ENCODE measurements at places on chromosomes 4 and X.
A peak's percentile ranks its signal among the peaks of the same experiment; 100 is the strongest.

- no peak overlapping the region for H3K4me3 ChIP-seq
- no peaks in the 10 kb centered on the region for H3K36me3 ChIP-seq
- no peak for DNase-seq
- no peak overlapping the region for H3K27ac ChIP-seq
- H3K27me3 ChIP-seq: no peaks in the 10 kb centered on the region
Observed at GRCh38 chr4:146442801-146443200, 78.9 kb downstream of the SLC10A7 start.

DNA sequence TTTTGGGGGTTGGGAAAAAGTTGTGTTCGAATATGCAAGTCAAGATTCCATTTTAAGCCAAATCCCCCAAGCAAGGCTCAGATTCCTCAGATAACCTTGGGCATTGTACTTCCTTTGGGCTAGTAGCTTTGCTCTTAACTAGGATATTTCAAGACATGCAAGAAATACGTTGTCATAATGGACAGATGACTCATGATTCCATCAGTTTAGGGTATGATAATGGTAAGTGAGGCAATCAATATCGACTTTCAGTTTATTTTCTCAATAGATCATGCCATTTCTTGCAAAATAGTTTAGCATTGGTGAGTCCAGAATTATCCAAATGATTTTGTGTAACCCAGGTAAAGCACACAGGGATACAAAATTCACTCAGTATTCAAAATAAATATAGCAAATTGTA lies 25.4 kb downstream of the CFAP299 start:
- H3K4me1 ChIP-seq: no peaks in the 10 kb centered on the region
- H3K4me3 ChIP-seq: no peak overlapping the region
- H3K36me3 ChIP-seq: no peaks in the 10 kb centered on the region

DNA sequence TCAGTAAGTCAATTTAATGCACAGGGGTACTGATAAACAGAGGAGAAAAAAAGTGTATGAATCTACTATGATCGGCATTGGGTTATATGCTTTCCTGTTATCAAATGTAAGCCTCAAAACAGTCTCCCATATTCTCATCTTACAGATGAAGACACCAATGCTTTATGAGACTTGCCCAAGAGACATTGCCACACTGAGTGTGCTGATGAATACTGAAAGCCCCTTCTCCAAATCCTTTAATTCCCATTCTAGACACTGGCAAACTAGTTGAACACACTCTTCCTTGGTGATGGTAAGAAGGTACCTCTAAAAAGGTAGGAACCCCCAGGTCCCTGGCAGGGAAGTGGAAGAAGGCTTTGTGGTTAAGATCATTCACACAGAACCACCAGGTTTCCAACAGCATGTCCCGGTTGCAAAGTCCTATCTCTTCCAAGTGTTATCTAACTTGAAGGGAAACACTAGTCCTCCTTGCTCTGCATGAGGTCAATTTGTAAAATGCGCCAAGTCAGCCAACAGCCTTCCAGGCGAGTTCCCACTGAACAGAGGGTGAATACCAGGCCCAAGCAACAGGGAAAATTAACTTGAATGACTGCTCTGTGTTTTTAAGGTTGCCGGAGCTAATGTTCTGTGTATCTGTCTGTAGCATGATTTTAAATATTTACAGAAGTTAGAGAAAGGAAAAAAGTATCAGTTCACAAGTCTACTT lies 5.1 kb downstream of the SETD7 start:
- H3K27ac ChIP-seq: no peak overlapping the region
- H3K36me3 ChIP-seq: peaks cover 6% of the 10 kb centered on the region

DNA sequence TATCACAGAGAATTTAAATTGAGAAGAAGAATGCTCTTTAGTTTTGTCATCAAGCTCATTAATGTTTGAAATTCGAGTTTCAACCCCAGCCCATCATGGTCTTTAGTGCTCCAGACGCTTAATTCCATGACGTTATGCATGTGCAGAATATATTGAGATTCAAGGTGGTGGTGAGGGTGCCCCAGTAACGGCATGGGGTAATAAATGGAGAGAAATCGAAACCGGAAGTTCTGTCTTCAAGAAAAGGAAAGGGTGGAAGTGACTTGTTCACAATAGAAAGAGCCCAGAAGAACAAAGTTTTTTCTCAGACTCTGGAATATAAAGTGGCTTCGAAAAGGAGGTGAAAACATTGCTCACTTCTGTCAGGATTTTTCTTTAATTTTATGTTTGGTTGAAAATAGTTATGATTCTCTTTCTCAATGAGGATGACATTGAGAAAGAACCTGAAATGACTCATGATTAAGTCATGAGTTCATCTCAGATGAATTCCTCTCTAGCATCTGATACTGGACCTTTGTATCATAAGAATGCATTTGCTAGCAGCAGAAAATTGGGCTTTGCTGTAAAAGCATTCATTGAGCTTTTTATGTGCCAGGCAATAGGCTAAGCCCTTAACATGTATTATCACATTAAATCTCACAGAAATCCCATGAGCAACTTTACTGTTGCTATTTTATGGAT lies 779 bp upstream of the DDX60L start:
- H3K4me1 ChIP-seq: peaks cover 36% of the 10 kb centered on the region
- H3K36me3 ChIP-seq: no peaks in the 10 kb centered on the region
- peak; percentile 41 for DNase-seq
- H3K4me3 ChIP-seq: peak overlapping the region; percentile 94

DNA sequence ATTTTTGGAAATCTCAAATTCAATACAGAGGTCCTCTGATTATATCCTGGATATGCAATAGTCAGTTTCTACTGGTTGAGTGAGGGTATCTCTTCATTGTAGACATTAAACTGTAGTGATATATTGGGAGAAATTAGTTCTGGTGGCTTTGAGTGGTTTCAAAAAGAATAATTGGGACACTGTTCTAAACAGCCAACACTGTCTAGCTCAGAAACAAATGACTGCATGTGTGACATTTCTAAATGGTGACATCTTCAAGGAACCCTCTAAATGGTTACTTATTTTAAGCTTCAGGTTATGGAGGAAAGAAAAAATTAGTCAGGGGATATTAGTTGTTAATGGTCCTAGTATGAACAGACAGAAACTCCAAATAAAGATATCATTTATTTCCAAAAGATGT lies 186.2 kb downstream of the LARP7 start:
- peaks cover 2% of the 10 kb centered on the region for H3K27me3 ChIP-seq
- no peak for DNase-seq
- H3K27ac ChIP-seq: no peak overlapping the region
- no peak overlapping the region for H3K4me3 ChIP-seq

GRCh38 chr4:40256329-40256728 lies 59.5 kb downstream of the RHOH start:
- peaks cover 67% of the 10 kb centered on the region for H3K4me1 ChIP-seq
- H3K4me3 ChIP-seq: no peak overlapping the region
- peak overlapping the region; percentile 52 for H3K27ac ChIP-seq
- no peaks in the 10 kb centered on the region for H3K36me3 ChIP-seq

DNA sequence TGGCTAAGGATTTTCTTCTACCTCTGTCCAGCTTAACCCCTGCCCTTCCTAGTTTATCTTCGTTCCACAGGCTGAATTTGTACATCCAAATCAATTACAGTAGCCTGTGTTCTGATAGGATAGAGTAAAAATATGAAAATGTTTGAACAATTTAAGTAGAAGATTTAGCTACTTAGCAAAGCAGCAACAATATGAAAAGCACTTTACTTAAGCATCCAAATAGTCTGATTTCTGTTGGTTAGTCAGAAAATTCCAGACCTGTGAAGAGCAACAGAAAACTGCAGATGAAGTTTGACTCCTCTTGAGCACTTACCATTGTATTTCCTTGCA lies 2.0 kb downstream of the ARSJ start:
- peaks cover 18% of the 10 kb centered on the region for H3K27me3 ChIP-seq
- no peak overlapping the region for H3K27ac ChIP-seq
- no peak overlapping the region for H3K4me3 ChIP-seq
- no peaks in the 10 kb centered on the region for H3K36me3 ChIP-seq

- DNase-seq: no peak
- no peak overlapping the region for H3K27ac ChIP-seq
- H3K4me1 ChIP-seq: no peaks in the 10 kb centered on the region
- H3K27me3 ChIP-seq: no peaks in the 10 kb centered on the region
Observed at GRCh38 chr4:111793433-111794091, 351.7 kb upstream of the FAM241A start.

GRCh38 chr4:189592890-189593289 lies 347.8 kb upstream of the FRG1 start:
- no peaks in the 10 kb centered on the region for H3K36me3 ChIP-seq
- no peak overlapping the region for H3K4me3 ChIP-seq
- H3K4me1 ChIP-seq: no peaks in the 10 kb centered on the region

DNA sequence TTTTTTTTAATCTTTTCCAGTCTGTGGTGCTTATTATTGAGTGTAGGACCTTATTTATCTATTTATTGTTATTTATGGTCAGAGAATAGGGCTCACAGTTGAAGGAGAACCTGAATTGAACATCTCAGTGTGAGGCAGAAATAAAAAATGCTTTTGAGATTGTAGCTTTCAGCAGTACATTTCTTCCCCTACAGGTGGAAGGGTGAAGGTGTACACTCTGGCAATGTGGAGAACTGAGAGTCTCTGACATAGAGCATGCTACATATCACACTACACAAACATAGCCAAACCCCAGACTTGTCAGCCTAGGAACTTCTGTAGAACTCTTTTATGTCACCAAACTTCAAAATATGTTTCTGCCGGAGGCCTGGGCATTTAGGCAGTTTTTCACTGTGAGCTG lies 140.2 kb downstream of the STIM2 start:
- DNase-seq: no peak
- no peak overlapping the region for H3K4me3 ChIP-seq
- peaks cover 7% of the 10 kb centered on the region for H3K4me1 ChIP-seq
- no peaks in the 10 kb centered on the region for H3K36me3 ChIP-seq
- no peak overlapping the region for H3K27ac ChIP-seq

DNA sequence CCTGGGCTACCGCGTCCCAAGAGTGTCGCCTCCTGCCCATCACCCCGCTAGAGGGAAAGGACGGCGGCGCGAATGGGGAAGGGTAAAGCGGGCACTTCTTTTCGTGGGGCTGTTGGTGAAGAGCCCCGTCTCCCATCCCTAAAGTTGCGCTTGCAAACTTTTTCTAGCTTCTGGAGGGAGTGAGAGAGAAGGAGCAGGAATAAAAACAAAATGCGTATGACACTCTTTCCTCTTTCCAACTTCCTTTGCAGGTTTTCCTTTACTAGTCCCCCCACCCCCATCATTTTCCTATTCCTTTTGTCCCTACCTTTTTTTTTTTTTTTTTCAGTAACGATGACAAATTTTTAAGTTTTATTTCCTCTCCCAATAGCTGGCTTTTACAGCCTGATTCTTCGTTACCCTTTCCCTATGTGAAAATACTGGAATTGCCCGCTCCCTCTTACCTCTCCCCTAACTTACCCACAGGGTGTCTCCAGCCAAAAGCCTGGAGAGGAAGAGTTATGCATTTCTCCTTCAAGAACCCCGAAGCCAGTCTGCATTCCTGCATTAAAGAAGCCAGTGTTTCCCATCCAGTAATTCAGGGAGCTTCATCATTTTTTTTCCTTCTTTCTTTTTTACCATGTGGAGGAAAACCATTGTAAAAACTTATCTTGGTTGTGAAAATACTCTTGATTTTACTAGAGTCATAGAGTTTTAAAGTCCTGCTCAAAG lies 613 bp upstream of the ARSJ start:
- H3K27ac ChIP-seq: no peak overlapping the region
- H3K4me1 ChIP-seq: peaks cover 15% of the 10 kb centered on the region
- DNase-seq: no peak
- H3K4me3 ChIP-seq: peak overlapping the region; percentile 50
- H3K36me3 ChIP-seq: no peaks in the 10 kb centered on the region

- H3K4me1 ChIP-seq: no peaks in the 10 kb centered on the region
- H3K27me3 ChIP-seq: no peaks in the 10 kb centered on the region
- H3K4me3 ChIP-seq: no peak overlapping the region
- no peaks in the 10 kb centered on the region for H3K36me3 ChIP-seq
- DNase-seq: no peak
- no peak overlapping the region for H3K27ac ChIP-seq
Observed at GRCh38 chr4:53055274-53055673, 193.2 kb downstream of the RASL11B start.

- no peaks in the 10 kb centered on the region for H3K36me3 ChIP-seq
- H3K27ac ChIP-seq: peak within 1 kb of the TSS; percentile 75
- peaks cover 41% of the 10 kb centered on the region for H3K4me1 ChIP-seq
- H3K4me3 ChIP-seq: peak within 1 kb of the TSS; percentile 86
- no peaks in the 10 kb centered on the region for H3K27me3 ChIP-seq
Observed at GRCh38 chr4:98658287-98659105, at the start of gene TSPAN5. Gene TSPAN5, minus strand, starts transcription at chr4:98658611.

DNA sequence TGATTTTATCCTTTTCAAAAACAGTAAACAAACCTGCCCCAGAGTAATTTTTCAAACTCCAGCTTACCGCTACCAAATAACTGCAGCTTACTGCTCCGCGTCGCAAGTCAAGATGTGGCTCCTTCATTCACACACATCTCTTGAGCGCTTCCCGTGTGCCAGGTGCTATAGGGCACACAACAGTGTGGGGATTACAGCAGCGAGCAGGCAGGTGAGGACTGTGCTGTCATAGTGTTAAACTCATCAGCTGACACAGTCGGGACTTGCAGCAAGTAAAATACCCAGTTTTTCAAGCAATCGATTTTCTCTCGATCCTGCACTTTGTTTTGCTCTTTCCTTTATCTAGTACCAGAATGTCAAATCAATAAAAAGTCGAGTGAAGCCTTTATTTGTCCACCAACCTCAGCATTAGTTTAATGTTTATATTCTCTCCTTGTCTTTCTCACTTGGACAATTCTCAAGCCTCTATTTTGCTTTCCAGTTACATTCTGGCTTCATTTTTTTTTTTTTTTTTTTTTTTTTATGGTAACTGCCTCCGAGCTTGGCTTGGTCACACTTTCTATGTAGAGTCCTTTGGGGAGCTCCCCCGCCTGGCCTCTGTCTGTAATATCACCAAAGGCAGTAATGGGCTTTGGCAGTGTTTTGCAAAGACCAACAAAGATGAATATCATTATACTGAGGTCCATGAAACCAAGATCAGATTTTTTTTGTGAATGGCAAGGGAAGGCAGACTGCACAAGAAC lies 8.3 kb upstream of the ASB5 start:
- H3K4me1 ChIP-seq: no peaks in the 10 kb centered on the region
- H3K27me3 ChIP-seq: no peaks in the 10 kb centered on the region
- no peak overlapping the region for H3K27ac ChIP-seq

DNA sequence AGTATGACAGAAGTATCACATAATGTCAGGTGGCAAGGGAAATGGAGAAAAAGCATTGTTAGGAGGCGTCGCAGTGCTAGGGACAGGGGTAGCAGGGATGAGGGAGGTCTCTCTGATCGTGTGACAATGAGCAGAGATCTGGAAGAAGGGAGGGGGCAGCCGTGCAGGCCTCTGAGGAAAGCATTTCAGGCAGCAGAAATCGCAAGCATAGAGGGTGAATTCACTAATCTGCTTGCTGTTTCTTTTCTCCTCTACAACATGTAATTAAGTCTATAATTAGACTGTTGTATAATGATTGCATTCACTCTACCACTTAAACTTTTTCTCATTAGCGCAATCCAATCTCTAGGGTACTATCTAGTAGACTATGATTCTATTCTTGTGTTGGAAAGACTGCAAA lies 9.1 kb downstream of the CYP4V2 start:
- H3K27ac ChIP-seq: no peak overlapping the region
- H3K4me3 ChIP-seq: no peak overlapping the region
- no peaks in the 10 kb centered on the region for H3K4me1 ChIP-seq
- H3K36me3 ChIP-seq: no peaks in the 10 kb centered on the region
- H3K27me3 ChIP-seq: no peaks in the 10 kb centered on the region
